ENCODE measurements at places on chromosomes 12 and 14.

DNA sequence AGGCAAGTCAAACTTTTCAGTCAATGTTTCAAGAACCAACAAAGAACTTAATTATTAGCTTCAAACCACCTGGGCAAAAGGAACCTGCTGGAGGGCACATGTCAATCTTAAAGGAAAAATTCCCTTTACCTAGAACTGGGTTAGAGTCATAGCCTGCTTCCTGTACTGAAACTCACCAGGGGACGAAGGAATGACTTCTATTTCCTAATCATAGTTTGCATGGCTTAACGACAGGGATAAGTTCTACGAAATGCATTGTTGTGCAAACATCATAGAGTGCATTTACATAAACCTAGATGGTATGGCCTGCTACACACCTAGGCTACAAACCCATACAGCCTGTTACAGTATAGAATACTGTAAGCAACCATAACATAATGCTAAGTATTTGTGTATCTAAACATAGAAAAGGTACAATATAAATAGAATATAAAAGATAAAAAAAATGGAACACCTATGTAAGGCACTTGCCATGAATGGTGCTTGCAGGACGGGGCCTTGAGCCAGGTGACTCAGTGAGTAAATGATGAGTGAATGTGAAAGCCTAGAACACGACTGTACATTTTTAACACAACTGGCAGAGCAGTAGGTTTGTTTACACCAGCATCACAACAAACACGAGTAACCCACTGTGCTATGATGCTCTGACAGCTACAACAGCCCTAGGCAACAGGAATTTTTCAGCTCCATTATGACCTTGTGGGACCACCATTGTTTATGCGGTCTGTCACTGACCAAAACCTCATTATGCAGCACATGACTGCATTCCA lies 234.9 kb upstream of the CAND1 start:
- H3K27me3 ChIP-seq: no peaks in the 10 kb centered on the region
- H3K4me1 ChIP-seq: no peaks in the 10 kb centered on the region
- DNase-seq: no peak
- H3K27ac ChIP-seq: no peak overlapping the region
- no peaks in the 10 kb centered on the region for H3K36me3 ChIP-seq

- no peaks in the 10 kb centered on the region for H3K36me3 ChIP-seq
- no peak overlapping the region for H3K4me3 ChIP-seq
- no peak for DNase-seq
- H3K27ac ChIP-seq: peak overlapping the region; percentile 30
Observed at GRCh38 chr14:55117803-55118441, 11.1 kb upstream of the LGALS3 start.

DNA sequence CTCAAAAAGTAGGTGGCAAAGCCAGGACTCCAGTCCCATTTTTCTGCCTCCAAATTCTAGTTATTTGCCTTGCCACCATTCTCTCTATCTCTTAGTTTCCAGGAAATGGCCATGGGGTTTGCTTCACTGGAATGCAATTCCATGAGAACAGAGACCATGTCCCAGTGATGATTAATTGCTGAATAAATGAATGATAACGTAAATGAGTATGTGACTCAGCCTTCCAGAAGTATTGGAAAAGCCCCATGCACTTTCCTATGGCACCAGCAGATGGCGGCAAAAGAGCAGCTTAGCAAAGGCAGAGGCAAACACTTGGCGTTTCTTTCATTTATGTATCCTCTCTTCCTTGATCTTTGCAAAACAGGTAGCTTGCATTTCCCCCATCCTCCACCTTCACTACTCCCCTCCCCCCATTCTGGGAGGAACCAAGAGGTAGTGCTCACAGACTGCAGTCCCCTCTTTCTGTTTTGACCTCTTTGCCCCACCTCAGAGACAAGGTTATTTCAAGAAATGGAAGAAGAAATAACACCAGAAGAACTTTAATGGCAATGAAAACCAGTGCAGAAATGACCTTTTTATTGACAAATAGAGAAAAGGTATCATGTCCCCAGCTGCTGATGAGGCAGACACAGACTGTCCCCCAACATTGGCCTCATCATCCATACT lies 21.3 kb downstream of the TBX3 start:
- H3K36me3 ChIP-seq: no peaks in the 10 kb centered on the region
- H3K4me3 ChIP-seq: no peak overlapping the region
- no peak overlapping the region for H3K27ac ChIP-seq
- H3K27me3 ChIP-seq: peaks cover 10% of the 10 kb centered on the region

GRCh38 chr12:56810918-56811317 lies 47.8 kb downstream of the HSD17B6 start:
- H3K4me1 ChIP-seq: no peaks in the 10 kb centered on the region
- no peaks in the 10 kb centered on the region for H3K36me3 ChIP-seq
- DNase-seq: no peak
- H3K27ac ChIP-seq: no peak overlapping the region

- H3K4me3 ChIP-seq: no peak overlapping the region
- DNase-seq: no peak
- peaks cover 55% of the 10 kb centered on the region for H3K36me3 ChIP-seq
- H3K27ac ChIP-seq: no peak overlapping the region
Observed at GRCh38 chr14:65080960-65081747, 21.2 kb downstream of the MAX start.

DNA sequence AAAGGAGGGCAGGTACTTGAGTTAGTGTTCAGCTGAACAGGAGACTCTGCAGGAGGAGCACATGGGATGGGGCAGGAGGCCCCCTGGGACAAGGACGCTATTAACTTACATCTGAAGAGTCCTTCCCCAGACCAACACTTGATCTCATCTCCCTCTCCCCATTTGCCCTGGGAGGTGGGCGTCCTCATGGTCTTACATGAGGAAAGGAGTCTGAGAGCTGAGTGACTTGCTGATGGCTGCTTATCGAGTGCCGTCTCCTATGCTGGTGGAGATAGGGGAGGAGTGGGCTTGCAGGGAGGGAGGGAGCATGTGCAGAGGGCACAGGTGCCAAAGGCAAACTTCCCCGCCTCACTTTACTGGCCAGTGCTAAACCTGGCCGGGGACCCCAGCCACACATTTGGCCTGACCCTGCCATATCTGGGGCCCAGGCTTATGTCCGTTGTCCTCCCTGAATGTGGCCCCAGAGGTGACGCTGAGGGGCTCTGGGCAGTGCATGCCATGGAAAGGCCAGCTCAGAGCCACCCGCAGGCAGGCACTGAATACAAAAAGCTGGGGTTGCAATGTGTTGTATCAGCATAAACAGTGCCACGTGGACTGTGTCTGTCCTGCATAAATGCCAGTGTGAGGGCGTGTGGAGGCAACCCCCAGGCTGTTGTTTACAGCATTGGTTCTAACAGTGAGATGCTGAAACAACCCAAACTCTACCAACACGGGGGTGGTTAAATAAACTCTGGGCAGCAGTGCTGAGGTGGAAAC lies 29.4 kb downstream of the FAIM2 start:
- H3K36me3 ChIP-seq: no peaks in the 10 kb centered on the region
- DNase-seq: no peak
- H3K27ac ChIP-seq: no peak overlapping the region
- H3K4me3 ChIP-seq: no peak overlapping the region
- H3K27me3 ChIP-seq: no peaks in the 10 kb centered on the region

GRCh38 chr12:3560295-3560620 lies 69.3 kb downstream of the PRMT8 start:
- no peaks in the 10 kb centered on the region for H3K4me1 ChIP-seq
- no peak overlapping the region for H3K4me3 ChIP-seq
- no peaks in the 10 kb centered on the region for H3K27me3 ChIP-seq
- H3K27ac ChIP-seq: no peak overlapping the region

GRCh38 chr14:90714811-90715210 lies 101.4 kb downstream of the TTC7B start:
- DNase-seq: no peak
- peak overlapping the region; percentile 6 for H3K27ac ChIP-seq
- H3K4me1 ChIP-seq: peaks cover 7% of the 10 kb centered on the region

DNA sequence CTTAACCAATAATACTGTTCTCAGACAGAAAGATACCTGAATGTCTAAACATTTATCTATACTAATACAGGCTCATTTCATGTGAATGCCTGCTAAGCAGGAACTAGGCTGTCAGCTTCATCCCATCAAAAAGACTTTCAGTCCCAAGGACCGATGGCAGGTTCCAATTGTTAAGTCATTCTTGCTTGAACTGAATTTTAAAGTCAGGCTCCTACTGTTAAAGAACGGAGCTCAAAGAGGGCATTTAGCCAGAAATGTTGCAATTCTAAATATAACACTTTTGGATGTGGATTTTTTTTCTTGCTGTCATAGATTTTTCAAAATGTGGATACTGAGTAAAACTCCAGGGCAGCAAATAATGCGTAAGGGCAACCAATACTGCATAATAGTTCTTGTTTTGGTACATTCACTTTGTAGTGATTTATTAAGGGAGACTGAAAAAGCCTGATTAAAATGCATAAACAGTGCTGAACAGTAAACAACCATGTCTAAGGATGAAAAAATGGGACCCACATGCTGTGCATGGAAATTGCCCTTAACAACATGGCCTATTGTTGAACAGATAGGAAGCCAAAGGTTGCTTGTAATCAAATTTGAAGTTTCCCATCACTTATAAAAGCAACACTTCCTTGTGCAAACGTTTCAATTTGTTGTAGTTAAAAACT lies 38.6 kb upstream of the DBX2 start:
- H3K27me3 ChIP-seq: no peaks in the 10 kb centered on the region
- no peak for DNase-seq
- H3K36me3 ChIP-seq: no peaks in the 10 kb centered on the region
- H3K27ac ChIP-seq: no peak overlapping the region
- H3K4me1 ChIP-seq: no peaks in the 10 kb centered on the region

DNA sequence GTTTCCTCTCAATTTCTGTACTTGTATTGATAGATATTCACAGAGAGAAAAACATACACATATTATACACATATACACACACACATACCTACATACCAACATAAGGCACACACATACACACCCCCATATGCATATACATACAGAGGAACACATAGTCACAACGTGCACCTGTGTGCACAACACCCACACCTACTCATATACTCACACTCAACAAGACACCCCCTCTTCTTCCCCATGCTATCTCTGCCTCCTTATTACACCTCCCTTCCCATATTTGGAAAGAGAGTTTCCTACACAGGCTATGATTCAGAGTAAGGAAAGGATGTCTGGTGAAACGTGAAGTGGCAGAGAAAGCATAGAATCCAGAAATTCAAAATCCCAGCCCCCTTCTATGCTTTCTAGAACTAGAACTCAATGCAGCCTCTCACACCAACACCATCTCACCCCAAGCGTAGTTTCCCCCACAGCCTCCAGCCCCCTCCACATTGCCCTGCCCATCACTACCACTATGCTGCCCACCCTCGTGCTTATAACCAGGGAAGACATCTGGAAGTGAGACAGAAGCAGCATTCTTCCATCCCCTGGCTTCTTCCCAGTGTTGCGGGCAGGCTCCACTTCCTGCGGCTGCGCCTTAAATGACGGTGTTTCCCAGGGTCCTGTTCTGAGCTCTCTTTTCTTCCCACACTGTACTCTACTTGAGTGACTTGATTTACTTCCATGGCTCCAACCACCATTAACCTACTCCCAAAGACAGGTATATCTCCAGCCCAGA lies 2.4 kb downstream of the RNASE8 start:
- no peak for DNase-seq
- no peaks in the 10 kb centered on the region for H3K36me3 ChIP-seq
- no peaks in the 10 kb centered on the region for H3K27me3 ChIP-seq
- no peak overlapping the region for H3K27ac ChIP-seq

GRCh38 chr14:31207755-31208545 lies at the start of gene HECTD1:
TSS of gene HECTD1 (minus strand) at chr14:31207793. CDS start at chr14:31205936, 1,857 bp downstream.
- H3K4me1 ChIP-seq: peaks cover 22% of the 10 kb centered on the region
- H3K4me3 ChIP-seq: peak within 1 kb of the TSS; percentile 98
- no peaks in the 10 kb centered on the region for H3K36me3 ChIP-seq
- peak within 1 kb of the TSS; percentile 100 for H3K27ac ChIP-seq

DNA sequence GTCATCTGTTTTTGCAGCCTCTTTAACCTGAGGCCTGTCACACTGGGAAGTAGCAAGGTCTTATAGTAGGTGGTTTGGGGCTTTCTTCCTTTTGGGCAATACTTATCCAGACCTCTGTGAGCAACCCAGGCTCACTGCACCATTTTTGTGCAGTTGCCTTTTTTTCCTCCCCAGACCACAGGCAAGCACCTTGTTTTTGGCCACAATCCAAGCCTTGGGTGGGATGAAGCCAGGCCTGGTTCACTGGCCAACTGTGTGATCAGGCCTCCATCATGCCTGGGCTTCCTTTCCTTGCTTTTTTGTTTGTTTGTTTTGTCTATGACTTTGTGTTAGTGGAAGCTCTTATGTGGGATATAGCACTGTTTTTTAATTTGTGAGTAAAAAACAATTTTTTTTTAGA lies 71.7 kb downstream of the DNAH10 start:
- DNase-seq: no peak
- no peak overlapping the region for H3K4me3 ChIP-seq
- H3K4me1 ChIP-seq: no peaks in the 10 kb centered on the region
- H3K27ac ChIP-seq: no peak overlapping the region
- no peaks in the 10 kb centered on the region for H3K36me3 ChIP-seq
- H3K27me3 ChIP-seq: no peaks in the 10 kb centered on the region

DNA sequence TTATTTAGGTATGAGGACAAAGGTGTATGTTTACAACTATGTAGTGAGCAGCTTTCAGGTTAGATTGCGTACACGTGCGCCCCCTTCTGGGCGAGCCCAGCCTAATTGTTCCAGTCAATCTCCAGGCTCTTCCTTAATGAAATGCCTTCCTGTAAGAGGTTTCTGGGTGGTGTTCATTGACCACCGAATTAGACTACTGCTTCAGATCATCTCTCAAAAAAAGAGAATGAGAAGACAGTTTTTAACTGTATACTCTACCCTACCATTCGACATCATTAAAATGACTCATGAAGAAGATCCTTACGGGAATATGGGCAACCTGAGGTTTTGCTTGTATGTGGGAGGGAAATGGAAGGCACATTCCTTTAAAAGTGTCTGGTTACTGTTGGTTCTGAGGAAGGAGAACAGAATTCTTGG lies 2.1 kb downstream of the LUM start:
- H3K4me1 ChIP-seq: no peaks in the 10 kb centered on the region
- no peaks in the 10 kb centered on the region for H3K27me3 ChIP-seq
- no peaks in the 10 kb centered on the region for H3K36me3 ChIP-seq
- DNase-seq: no peak
- no peak overlapping the region for H3K4me3 ChIP-seq

GRCh38 chr12:16359512-16360491 lies 12.4 kb downstream of the MGST1 start:
- no peak overlapping the region for H3K4me3 ChIP-seq
- no peaks in the 10 kb centered on the region for H3K27me3 ChIP-seq
- DNase-seq: no peak
- no peaks in the 10 kb centered on the region for H3K36me3 ChIP-seq
- no peaks in the 10 kb centered on the region for H3K4me1 ChIP-seq

DNA sequence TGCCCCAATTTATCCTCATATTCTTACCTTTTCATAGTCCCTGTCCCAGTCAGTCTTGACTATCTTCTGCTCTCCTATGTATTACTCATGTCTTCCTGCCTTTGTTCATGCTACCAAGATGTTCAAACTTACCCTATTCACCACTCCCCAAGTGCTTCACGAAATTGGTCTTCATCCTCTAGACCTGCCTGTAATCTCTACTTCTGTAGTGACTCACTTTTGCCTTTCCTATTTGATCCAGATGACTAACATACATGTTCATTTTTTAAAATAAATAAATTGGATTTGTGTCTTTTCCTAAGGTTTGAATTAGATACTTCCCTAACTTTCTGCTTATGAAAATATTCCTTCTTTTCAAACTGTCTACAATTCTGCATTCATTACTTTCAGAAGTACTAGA lies 107.7 kb upstream of the PPM1H start:
- H3K27ac ChIP-seq: peak overlapping the region; percentile 23
- no peak overlapping the region for H3K4me3 ChIP-seq
- no peaks in the 10 kb centered on the region for H3K27me3 ChIP-seq
- H3K36me3 ChIP-seq: no peaks in the 10 kb centered on the region
- no peak for DNase-seq
